ENCODE measurements at places on chromosomes 5 and 9. TPM values are rescaled to one million over a fixed set of nuclear protein-coding genes. Genes with fewer than 3 reads are reported as not detected.

Gene SLC6A7
- total RNA-seq, result under 0.01 TPM

Gene ZNF483
- 5.6 TPM for total RNA-seq

Gene SPRY4
- total RNA-seq, result 23.2 TPM

Gene OTP
- not detected for total RNA-seq

Gene KCNT1
- not detected for total RNA-seq

Gene CDO1
- 0.32 TPM for total RNA-seq

Gene DHFR
- 29.8 TPM for total RNA-seq

Gene POLR1E
- total RNA-seq, result 29.0 TPM

Data from fibroblast of villous mesenchyme (primary cell).